IPS DF 6.9 (cell line): ENCODE measurements at places on chromosomes 1 and 21.

DNA sequence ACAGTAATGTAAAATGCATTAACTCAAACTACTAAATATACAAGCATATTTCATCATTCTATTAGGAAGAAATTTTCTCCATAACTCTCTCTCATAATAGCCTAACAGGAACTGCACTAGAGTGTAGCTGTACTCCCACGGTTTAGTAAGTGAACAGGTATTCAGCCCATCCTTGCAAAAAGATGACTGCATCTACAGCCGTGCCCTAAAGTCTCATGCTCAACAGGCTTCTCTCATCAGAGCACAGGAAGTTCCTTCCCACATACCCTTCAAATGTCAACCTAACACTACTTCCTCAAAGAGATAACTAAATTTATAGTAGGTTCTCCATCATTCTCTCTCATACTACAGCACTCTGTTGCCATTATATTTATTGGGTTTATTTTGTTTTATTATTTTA, 251.6 kb downstream of the AKT3 start:
- DNase-seq = no peak
- H3K27me3 ChIP-seq = no peaks in the 10 kb centered on the region
- H3K36me3 ChIP-seq = no peaks in the 10 kb centered on the region
- no peak overlapping the region for H3K27ac ChIP-seq

DNA sequence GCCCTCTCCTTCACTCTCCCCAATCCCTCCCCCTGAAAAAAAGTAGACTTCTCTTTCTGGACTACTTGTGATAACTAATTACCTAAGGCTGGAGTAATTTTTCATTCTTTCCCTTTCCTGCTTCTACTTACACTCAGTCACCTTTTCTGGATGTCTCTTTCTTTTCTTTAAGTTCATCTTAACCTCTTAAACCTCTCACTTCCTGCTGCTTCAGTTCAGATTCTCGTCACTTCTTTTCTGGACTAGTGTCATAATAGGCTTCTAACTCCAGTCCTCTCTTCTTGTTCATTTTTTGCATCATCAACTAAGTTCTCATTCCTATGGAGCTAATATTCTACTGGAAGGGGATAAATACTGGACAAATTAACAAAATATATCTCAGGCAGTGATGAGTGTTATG, 75.4 kb downstream of the LRRC53 start:
- H3K4me3 ChIP-seq = no peak overlapping the region
- H3K36me3 ChIP-seq = no peaks in the 10 kb centered on the region
- no peaks in the 10 kb centered on the region for H3K4me1 ChIP-seq

- H3K4me1 ChIP-seq = peaks cover 5% of the 10 kb centered on the region
- no peak overlapping the region for H3K27ac ChIP-seq
These were observed 1.9 kb upstream of the DHRS3 start for GRCh38 chr1:12619792-12620487.

GRCh38 chr1:166960858-166961474, 14.4 kb downstream of the ILDR2 start:
- H3K36me3 ChIP-seq = no peaks in the 10 kb centered on the region
- DNase-seq = no peak
- no peaks in the 10 kb centered on the region for H3K4me1 ChIP-seq
- no peak overlapping the region for H3K4me3 ChIP-seq

- no peak overlapping the region for H3K27ac ChIP-seq
- 0 out of 2 replicates have a peak, but pooled peaks cover 2% of the 10 kb centered on the region for H3K4me1 ChIP-seq
- no peak for DNase-seq
- H3K4me3 ChIP-seq = no peak overlapping the region
- H3K36me3 ChIP-seq = peaks cover 4% of the 10 kb centered on the region; the same call in 1 of the 2 replicates
- H3K27me3 ChIP-seq = no peaks in the 10 kb centered on the region
These were observed 24.1 kb downstream of the A3GALT2 start for GRCh38 chr1:33296824-33297223.

DNA sequence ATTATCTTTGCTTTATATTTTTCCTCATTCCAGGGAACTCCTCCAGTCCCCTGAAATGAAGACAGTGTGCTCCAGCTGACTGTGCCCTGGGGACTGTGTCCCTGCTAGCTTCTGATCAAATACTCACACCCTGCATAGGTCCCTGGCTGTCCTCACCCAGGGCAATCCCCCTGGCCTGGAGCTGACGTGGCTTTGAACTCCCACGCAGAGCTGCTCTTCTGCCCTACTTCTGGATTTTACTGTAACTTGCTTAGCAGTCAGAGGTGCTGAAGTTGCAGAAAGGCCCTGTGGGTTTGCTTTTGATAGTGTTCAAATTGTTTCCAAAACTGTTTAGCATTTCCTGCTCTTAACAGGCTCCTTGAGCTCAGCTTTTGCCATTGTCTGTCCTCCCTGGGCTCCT, 186.5 kb downstream of the FASLG start:
- H3K36me3 ChIP-seq = no peaks in the 10 kb centered on the region
- DNase-seq = no peak
- H3K4me1 ChIP-seq = peaks cover 2% of the 10 kb centered on the region; the same call in 1 of the 2 replicates

DNA sequence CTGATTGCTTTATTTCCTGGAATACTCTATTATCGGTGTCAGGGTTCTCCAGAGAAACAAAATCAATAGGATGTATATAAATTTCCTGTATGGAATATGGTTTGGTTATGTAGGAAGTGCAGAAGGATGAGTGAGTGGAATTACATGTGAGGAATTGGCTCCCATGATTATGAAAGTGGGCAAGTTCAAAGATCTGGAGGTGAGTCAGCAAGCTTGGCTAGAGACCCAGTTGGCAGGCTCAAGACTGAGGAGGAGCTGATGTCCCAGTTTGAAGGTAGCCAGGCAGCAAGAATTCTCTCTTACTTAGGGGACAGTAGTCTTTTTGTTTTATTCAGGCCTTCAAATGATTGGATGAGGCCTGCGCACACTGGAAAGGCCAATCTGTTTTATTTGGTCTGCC, 57.5 kb downstream of the MAP3K7CL start:
- no peaks in the 10 kb centered on the region for H3K36me3 ChIP-seq
- no peak for DNase-seq
- H3K4me1 ChIP-seq = no peaks in the 10 kb centered on the region

DNA sequence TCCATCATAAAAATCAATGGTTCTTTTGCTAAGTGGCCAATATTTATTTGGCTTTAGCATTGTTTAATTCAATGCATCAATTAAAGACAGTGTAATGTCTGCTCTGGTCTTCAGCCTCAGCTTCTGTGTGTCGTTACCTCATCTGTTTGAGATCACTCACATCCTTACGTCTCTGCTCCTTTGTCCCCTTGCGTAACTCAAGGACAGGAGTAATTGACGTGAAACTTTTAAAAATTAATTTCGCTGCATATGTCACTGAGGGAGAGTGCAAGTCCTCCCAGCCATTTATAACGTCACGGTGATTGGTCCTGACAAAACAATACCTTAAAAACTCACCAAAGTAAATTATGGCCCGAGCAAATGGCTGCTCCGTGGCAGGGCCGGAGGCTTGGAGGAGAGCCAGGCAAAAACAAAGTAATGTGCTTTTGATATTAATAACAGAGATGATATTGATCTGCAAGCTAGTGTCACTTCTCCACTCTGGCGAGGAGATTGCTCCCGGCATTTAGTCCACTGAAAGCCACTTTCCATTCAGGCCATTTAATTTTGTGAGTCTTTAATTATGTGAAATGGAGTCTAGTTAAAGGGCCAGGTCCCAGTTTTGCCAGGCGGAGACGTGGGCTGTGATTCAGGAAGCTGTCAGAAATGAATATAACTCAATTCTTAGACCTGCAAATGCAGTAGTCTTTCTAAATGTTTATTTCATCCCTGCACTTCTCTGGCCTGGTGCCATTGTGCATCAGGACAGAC, 150.9 kb upstream of the POU3F1 start:
- no peak for DNase-seq
- H3K4me1 ChIP-seq = no peaks in the 10 kb centered on the region
- H3K4me3 ChIP-seq = no peak overlapping the region
- H3K27me3 ChIP-seq = no peaks in the 10 kb centered on the region
- H3K36me3 ChIP-seq = no peaks in the 10 kb centered on the region
